ENCODE measurements at places on chromosomes 1 and 21. TPM values are rescaled to one million over a fixed set of nuclear protein-coding genes. Genes with fewer than 3 reads are reported as not detected.

Gene DISP3
- total RNA-seq, result 74.5 TPM

Gene GLIS1
- not detected for total RNA-seq

Gene INAVA
- 2.5 TPM for total RNA-seq

Gene KRTAP13-2
- not detected for total RNA-seq
